Kidney epithelial cell (primary cell): ENCODE measurements at places on chromosomes 2 and 18.

DNA sequence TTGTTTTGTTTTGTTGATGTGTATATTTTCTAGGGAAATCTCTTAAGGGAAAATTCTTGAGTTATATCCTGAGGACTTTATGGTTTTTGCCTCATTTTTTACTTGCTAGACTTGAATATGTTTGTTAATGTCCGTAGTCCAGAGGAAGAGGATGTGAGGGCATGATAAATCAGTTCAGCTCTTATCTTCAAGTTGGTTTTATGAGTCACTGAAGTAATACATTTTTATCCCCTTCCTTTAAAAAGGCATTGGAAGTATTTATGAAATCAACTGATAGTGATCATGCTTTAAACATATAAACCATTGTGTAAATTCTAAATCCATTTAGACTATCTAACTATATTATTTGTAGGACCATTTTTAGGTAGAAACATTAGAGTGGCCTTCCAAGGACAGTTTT, 43.9 kb upstream of the CYBRD1 start:
- no peak for DNase-seq

GRCh38 chr2:159185401-159186130, 100.9 kb downstream of the WDSUB1 start:
- DNase-seq, result peak; percentile 97

DNA sequence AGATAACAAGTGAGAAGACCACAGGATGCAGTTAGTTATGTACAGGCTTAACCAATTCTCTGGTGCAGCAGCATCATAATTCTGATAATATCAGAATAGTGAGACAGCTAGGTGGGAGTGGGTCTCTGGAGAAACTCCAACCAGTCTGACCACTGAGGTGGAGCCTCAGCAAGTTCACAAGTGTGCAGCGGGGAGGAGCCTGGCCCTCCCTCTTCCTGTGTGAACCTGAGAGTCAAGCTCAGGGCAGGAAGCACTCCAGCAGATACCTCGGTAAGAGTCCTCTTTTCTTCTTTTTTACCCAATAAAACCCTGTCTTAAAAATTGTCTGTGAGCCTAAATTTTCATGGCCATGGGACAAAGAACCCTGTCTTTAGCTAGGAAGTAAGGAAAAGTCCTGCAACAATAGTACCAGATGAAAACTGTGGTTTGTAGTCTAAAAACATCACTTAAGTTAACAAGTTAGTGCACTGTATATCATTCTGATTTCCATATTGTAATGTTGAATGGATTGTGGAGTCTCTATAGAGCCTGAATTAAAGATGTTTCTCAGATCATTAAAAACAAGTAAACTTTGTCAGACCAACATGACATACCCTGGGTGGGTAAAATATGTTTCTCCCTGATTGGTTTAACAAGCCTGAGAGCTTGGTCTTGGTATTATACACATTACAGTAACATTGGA, 370.8 kb downstream of the TMEM182 start:
- DNase-seq, result no peak

GRCh38 chr2:176167398-176167797, 10.3 kb downstream of the HOXD3 start:
- DNase-seq, result no peak

GRCh38 chr18:11305507-11305906, 156.1 kb upstream of the PIEZO2 start:
- DNase-seq, result no peak

- no peak for DNase-seq
Observed at GRCh38 chr2:9291866-9292265, 85.3 kb downstream of the ASAP2 start.

DNA sequence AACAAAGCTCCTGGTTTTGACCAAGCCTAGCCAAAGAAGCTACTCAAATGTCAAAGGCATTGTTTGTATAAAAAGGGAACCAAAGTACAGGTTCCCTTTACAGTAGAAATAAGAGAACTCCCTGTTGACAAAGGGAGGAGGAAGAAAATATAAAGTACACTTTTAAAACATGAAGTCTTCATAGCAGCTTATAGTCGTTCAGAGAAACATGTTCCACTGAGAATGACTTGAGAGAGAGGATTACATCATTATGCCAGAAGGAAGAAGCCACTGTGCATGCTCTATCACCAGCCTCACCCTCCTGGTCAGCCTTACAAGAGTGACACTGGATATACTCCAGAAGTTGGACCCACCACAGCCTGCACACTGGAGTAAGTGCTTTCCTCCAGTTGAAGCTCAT, 2.5 kb upstream of the DHRS9 start:
- no peak for DNase-seq

DNA sequence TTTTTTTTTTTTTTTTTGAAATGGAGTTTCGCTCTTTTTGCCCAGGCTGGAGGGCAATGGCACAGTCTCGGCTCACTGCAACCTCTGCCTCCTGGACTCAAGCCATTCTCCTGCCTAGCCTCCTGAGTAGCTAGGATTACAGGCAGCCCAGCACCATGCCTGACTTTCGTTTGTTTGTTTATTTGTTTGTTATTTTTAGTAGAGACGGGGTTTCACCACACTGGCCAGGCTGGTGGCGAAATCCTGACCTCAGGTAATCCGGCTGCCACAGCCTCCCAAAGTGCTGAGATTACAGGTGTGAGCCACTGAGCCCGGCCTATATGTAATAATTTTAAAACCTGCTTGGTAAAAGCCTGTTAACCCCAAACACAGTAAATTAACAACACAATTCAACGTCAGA, 435.7 kb downstream of the LRRTM4 start:
- DNase-seq, result no peak

DNA sequence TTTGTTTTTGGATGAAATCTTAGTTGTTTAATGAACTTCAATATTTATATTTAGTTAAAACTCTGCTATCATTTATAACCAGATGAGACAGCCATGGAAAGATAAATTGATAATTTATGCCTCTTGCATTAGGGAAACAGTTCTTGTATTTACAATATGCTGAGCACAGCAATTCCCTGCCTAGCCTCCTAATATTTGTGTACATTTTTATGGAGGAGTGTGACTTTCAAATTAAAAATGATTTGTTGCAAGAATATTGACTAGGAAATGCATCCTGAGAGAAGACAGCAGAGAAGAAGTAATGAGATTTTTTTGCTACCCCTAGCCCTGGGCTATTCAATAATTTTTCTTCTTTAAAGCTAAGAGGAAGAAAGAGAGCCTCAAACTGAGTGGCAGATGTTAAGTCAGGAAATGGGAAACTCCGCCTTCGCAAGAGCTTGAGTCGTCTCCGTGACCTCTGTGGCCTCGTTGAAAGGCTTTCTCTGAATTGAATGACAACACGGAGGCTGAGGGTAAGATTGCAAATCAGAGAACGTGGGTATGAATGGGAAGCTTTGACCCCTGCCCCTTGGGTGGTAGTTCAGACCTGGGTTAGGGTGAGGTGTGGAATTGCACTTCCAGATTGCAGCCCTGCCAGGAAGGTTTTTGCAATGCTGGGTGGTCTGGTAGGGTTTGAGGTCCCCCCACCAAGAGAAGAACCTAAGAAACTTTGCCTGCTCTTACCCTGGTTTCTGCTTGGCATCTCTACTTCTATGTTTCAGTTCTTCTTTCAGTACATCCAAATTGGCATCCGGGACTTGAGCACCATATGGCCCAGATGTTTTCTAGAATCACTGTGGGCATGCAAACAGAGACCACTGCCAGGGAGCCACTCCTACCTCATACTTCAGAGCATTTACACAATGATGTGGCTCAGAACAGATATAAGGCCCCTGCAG, 210.3 kb upstream of the RBMS1 start:
- DNase-seq, result no peak

- DNase-seq, result no peak
Observed at GRCh38 chr2:199962203-199962602, 6.8 kb downstream of the MAIP1 start.

- no peak for DNase-seq
Observed at GRCh38 chr2:8551622-8552074, 130.2 kb upstream of the ID2 start.

- DNase-seq, result no peak
Observed at GRCh38 chr2:43082111-43082894, 144.1 kb downstream of the ZFP36L2 start.

- DNase-seq, result no peak
Observed at GRCh38 chr2:214310319-214310718, 100.5 kb upstream of the VWC2L start.

DNA sequence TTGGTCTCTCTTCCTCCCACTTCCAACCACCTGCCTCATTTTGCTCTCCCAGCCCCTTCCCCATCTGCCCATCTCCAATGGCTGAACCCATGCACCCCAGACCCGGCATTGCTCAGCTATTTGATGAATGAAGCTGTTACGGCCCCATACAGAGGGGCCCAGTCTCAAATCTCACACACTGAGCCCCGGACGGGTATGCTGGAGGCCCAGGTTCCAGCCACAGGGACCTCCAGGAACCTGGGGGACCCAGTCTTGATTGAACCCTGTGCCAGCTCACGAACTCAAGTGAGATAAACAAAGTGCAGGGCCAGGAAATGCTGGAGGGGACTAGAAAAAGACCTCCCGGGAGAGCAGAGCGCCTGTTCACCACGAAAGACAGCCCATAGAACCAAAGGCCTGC, 63.4 kb upstream of the TEX51 start:
- DNase-seq, result no peak

DNA sequence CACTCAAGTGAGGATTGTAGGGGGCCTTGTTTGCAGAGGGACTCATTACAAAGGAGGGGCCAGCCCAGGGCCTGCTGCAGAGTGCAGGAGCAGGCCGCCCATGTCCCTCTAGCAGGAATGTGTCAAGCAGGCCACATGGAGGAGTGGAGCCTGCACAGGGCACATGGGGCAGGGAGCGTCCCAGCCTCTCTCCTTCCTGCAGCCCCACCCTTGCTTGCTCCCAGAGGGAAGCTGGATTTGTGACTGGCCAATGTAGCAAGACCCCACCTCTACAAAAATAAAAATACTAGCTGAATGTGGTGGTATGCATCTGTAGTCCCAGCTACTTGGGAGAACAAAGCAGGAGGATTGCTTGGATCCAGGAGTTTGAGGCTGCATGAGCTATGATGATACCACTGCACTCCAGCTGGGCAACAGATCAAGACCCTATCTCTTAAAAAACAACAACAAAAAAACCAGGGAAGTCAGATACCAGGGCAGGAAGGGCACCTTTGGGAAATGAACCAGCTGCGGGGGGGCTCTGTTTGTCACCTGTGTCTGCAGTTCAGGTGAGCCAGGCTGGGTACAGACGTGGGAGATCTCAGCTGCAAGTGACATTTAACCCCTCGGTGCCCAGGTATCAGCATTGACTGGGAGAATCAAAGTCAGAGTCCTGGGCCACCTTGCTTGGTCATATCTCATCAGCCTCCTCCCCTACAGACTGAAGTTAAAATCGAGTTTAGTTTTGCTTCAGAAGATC, 27.7 kb downstream of the IMPA2 start:
- DNase-seq, result no peak

GRCh38 chr2:84876369-84876768, 4.5 kb downstream of the TRABD2A start:
- DNase-seq, result no peak

GRCh38 chr2:66105066-66105753, 329.7 kb upstream of the MEIS1 start:
- DNase-seq, result no peak
